Brain pericyte (primary cell): ENCODE measurements at places on chromosomes 1 and 21.

DNA sequence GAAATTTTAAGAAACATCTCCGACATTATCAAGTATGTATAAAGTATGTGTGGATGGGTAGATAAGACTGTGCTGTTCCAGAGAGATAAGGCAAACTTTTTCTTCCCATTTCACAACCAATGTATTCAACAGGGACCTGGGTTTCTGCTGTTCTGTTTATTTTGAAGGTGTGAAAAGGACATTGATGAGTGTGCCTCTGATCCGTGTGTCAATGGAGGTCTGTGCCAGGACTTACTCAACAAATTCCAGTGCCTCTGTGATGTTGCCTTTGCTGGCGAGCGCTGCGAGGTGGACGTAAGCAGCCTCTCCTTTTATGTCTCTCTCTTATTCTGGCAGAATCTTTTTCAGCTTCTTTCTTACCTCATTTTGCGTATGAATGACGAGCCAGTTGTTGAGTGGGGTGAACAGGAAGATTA, 174.0 kb downstream of the CRB1 start:
- DNase-seq = no peak

DNA sequence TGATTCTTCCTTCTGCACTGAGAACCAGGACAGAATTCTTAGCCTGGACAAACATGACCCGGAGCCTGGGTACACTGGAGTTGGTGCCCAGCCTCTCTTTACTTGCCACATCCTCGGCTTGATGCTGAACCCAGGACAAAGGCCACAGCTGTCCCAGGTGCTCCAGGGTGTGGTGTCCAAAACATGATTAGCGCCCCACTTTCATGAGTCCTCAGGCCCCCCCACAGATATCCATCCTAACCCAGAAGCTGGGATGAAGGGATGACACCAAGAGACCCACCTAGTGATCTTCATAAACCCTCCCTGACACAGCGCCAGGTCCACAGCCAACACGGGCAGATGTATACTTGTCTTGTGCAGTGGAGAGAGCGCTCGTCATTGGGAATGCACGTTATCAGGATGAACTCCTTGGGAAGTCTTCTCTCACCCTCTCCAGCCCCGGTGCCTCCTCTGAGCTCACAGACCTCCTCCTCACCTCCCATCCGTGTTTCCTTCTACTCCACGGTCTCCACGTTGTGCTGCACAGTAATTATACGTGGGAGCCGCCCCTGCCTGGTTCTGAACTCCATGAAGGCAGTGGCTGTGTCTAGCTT, 3.6 kb downstream of the ABCA4 start:
- no peak for DNase-seq

- no peak for DNase-seq
Measured at GRCh38 chr1:78722521-78722920, 72.9 kb downstream of the IFI44 start.

DNA sequence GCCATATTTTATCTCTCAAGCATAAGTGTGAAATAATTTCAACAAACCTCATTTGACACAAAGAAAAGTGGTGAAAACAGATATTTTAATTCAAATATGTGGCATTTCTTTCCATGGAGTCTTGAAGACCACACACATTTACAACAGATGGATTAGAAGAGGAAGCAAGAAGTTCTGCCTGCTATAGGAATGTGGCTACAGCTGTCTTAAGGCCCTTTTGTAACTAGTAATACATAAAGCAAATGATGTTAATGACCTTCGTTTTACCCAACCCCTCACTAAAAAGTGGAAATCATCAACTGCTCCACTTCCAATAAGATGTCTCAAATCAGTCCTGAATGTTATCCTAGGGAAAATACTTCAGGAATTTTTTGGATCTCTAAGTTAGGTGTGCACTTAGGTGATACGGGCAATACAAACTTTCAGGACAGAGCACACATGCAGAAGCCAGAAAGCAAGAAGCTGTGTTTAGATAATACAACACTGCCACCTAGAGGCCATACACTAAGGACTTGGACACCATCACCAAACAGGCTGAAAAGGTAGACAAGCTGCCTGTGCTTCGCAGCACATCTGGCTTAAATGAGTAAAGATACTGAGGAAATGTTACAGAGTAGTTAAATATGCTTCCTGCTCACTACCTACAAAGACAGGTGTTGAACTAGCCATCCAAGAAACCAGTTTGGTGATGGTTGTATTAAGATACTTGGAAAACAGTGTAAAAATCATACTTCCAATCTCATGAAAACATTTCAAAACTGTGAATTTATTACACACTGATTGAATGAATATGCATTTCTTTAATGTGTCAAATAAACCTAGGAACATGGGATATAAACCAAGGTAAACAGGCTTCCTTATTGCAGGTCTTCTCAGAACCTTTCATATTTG, 24.4 kb downstream of the RRAGC start:
- peak; percentile 32 for DNase-seq

DNA sequence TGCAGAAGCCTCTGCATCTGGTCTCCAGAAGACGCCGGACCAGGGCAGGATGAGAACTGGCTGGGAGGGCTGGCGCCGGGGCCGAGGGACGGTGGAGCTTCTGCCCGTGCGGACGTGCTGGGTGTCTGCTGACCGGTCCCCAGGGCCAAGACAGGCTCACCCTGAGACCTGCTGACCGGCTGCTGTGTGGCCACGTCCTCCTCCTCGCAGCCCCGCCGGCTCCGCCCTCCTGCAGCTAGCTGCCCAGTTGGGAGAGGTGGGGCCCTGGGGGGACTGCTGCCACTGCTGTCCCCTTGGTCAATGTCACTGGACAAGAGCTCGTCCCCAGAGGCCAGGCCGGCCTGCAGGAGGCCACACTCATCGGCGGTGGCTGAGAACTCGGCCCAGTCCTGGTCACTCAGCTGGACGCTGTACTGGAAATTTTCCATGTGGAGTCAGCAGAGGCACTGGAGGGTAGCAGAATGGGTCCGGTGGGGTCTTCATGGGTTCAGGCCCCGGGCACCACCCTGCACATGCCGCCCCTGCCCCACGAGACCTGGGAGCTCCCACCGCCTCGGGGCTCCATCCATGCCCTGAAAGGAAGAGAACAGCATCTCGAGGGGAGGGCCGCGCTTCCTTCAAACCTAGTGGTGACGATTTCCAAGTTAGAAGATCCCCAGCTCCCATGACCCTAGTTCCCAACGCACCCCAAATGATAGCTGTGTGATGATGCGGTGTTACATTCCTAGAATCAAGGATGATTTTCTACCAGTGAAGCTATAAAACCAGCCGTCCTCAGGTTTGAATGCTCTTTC, 1.1 kb downstream of the PERM1 start:
- DNase-seq = no peak

- DNase-seq = no peak
Measured at GRCh38 chr21:33657124-33657820, 15.0 kb downstream of the ITSN1 start.

GRCh38 chr1:162292422-162292849, 84.2 kb downstream of the SPATA46 start:
- no peak for DNase-seq

DNA sequence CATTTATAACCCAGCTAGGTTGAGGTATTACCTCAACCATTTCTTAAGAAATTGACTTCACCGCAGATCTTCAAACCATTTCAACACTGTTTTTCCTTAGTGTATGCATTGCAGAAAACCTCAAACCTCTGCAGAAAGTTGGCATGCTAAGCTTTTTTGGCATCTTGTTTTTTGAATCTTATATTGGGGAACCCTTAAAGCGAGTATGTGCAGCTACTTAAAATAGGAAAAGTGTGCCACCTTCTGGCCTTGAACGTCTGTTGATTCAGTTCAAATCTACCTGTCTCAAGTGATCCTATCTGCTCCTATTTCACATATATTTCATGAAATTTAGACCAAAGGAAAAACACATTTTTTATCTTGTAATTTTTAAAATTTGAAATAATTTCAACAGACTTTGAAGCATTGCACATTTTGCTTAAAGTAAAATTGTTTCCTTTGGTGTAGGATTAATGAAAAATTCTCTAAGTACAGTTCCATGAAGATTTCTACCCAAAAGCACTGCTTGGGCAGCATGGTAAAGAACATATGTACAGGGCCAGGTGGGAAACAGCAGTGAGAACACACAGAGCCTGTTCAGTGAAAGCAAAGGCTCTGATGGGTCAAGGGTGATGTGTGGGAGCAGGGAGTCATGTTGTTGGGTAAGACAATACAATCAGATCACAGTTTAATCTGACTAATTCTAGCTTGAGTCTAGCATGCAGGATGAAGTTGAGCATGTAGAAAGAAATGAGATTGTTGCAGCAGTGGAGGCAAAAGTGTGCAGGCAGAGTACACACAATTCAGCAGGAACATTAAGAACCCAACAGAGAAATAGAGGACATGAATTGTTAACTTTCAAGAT, 17.2 kb downstream of the HENMT1 start:
- DNase-seq = no peak

DNA sequence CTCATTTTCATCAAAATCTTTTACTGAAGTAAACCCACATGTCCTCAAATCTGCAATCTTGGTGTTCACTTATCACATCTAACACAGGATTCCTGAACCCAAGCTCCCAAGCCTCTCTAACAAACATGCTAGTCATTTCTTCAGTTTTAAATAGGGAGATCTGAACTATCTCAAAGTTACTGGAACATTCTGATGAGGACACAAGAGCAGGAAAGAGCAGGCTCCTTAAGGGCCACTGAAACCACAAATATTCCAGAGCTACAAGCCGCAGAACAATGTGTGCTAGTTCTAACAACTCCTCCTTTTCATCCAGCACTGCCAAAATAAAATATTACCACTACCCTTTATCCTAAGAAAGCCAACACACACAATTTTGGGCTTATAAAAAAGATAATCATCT, 38.9 kb downstream of the WARS2 start:
- no peak for DNase-seq

DNA sequence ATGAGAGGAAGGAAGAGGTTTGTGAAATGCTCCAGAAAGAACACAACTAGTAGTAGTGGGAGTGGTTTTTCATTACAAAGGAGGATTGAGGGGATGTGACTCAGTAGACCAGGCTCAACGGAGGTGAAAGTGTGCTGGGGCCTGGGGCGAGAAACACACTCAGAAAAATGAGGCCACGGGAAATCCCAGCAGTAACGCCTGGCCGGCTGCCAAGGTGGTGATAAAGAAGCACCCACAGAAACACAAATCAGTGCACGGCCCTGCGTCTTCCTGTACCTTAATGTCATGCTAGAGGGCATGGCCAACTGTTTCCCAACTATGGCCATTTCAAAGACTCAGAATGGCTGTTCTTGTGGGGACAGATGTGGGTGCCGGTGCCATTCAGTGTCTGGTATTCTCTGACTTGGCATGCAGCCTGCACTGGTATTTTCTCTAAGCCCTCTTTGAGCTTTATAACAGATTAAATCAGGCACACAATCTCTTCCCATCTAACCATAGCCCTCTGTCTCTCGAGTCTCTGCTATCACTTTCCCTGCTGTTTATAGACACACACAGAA, 38.2 kb downstream of the URB2 start:
- no peak for DNase-seq

DNA sequence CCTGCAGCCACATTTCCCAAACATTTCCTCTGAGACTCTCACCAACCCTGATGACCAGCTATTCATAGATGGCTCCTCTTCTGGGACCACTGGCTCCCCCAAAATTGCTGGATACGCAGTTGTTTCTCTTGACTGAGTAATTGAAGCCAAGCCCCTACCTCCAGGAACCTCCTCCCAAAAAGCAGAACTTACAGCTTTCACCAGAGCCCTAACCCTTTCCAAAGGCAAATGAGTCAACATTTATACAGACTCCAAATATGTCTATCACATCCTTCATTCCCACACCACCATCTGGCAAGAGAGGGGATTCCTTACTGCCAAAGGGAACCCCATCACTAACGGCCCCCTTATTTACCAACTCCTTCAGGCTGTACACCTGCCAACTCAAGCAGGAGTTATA, 20.3 kb upstream of the CA6 start:
- no peak for DNase-seq

GRCh38 chr1:85976516-85977205, 179.9 kb downstream of the COL24A1 start:
- no peak for DNase-seq

GRCh38 chr1:94887603-94888171, 39.2 kb downstream of the CNN3 start:
- DNase-seq = no peak

DNA sequence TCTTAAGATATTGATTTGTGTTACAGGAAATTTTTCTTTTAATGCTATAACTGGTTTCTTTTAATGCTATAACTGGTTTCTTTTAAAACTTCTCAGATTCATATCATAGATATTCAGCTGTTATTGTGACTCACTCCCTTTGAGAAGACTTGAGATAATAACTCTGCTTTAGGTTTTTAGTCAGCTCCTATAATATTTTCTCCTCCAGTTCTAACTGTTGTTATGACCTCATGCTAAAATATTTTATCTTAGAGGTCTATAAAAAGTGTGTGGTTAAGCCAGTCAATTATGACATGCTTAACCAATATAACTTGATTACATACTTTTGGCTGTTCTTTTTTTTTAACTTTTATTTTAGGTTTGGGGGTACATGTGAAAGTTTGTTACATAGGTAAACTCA, 280.2 kb downstream of the PTGER3 start:
- DNase-seq = no peak

DNA sequence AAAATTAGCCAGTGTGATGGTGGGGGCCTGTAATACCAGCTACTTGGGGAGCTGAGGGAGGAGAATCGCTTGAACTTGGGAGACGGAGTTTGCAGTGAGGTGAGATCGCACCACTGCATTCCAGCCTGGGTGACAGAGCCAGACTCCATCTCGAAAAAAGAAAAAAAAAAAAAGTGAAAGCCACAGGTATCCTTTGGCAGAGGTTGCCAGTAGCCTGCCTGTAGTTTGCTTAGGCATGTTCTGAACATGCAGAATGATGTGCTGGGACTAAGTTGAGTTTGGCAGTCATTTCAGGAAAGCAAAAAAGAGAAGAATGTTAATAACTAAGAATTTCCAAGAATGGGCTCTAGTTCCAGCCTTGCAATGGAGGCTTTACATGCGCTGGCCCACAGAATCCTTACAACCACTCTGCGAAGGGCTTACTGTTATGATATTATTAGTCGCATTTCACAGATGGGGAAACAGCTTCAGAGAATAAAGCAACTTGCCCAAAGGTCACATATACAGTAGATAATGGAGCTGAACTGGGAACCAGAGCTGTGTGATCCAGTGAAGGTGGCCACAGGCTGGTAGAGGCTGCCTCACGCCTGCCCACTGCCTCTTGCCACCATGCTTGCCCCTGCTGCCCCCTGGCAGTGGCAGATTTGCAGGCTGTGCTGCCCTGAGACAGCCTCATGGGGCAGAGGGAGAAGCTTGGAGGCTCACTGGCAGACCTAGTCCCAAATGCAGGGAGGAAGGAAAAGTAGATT, 66.5 kb upstream of the LYST start:
- DNase-seq = no peak

DNA sequence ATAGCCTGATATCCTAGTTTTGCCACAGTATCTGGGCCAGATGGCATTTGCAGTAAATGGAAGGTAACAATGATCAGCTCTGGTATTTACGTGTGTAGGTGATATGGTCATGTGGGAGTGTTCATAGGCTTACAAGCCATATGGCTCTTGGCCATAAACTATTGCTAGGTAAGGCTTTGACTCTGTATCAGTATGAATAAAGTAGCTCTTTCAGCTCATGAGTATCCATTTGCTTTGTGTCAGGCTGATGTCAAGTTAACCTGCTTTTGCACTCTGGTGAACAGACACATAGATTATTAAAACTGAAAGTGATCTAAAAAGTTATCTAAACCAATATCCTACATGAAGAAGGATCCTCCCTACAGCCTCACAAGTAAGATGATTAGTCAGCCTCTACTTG, 69.0 kb downstream of the DDR2 start:
- DNase-seq = no peak

GRCh38 chr1:150053926-150054325, 13.7 kb upstream of the VPS45 start:
- no peak for DNase-seq
